ENCODE measurements at places on chromosomes 1 and 21. TPM values are rescaled to one million over a fixed set of nuclear protein-coding genes. Genes with fewer than 3 reads are reported as not detected.

SPATA6 gene
- 2.1 TPM for polyA plus RNA-seq

- DNase-seq: no peak
These were observed 959.5 kb upstream of the ADGRL2 start for GRCh38 chr1:80841261-80841660.

- DNase-seq: no peak
These were observed 103.0 kb downstream of the KIAA0319L start for GRCh38 chr1:35454176-35454575.

BNIPL gene
- polyA plus RNA-seq: 0.51 TPM

BSDC1 gene
- polyA plus RNA-seq: 22.7 TPM

GRCh38 chr1:11482198-11482597, 3.2 kb downstream of the DISP3 start:
- DNase-seq: no peak

DNA sequence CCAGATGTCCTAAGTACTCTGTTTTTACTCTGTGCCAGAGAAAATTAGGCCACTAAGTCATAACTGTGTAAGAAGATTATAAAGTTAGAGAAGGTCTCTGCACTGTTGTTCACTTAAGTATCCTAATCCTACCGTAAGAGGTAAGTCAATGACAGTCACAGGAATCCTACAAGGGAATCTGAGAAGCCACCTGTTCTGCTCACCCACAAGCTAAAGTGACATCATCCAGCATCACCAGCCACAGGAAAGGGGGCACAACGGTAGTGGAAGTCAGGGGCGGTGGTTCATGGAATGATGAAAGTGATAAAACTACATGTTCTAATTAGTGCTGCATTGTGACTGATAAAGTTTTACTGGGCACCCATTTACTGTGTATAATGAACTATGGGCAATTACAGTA, 92.7 kb downstream of the PLD5 start:
- no peak for DNase-seq

- no peak for DNase-seq
These were observed 105.6 kb downstream of the PTPRU start for GRCh38 chr1:29341936-29342335.

DNA sequence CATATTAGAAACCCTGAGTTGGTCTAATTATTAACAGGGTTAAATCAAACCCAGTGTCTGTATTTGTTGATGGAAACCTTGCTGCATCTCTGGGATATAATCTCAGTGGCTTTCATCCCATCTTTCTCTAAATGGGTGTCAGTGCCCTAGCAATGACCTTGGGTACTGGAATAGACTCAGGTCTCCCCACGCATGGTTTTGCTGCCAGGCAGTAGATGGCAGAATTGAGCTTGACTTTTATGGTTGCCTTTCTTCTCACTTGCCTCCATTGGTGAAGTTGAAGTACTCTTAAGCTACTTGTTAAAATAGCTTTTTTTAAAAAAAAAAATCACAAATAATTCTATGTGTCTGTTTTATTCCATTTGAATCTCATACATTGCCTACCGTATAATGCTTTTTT, 81.8 kb upstream of the HMCN1 start:
- peak; percentile 53 for DNase-seq

DNA sequence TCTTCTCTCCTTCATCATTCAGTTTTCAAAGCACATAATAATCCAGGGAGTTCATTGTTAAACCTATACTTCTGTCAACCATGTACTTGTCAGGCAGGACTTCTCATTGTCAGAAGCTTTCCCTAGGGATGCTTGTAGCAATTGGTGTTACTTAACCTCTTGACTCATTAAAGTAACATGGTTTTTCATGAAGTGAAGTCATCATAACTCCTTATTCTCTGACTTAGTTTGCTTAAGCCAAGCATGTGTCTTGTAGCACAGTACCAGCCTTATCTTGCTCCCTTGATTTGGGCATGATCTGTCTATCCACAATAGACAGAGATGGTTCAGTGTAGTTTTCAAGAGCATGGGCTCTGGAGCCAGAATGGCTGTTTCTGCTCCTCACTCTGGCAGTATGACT, 45.3 kb downstream of the LRIG2 start:
- no peak for DNase-seq

ADGRL2 gene
- 10.8 TPM for polyA plus RNA-seq

FMO2 gene
- not detected for polyA plus RNA-seq

- no peak for DNase-seq
These were observed 41.8 kb downstream of the CRYAA start for GRCh38 chr21:43210454-43211071.

DNA sequence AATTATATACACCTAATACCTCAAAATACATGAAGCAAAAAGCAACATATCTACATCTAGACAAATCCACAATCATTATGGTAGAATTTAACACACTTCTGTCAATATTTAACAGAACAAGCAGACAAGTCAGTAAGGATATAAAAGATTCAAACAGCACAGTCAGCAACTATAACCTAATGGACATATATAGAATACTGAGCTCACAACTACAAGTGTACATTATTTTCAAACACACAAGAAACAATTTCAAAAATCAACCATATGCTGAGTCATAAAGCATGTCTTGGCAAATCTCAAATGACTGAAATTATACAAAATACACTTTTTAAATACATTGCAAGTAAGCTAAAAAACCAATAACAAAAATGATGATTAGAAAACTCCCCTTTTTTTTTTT, 178.0 kb downstream of the TOMM20 start:
- no peak for DNase-seq

GRCh38 chr1:213366141-213366831, 315.2 kb downstream of the RPS6KC1 start:
- no peak for DNase-seq

DNA sequence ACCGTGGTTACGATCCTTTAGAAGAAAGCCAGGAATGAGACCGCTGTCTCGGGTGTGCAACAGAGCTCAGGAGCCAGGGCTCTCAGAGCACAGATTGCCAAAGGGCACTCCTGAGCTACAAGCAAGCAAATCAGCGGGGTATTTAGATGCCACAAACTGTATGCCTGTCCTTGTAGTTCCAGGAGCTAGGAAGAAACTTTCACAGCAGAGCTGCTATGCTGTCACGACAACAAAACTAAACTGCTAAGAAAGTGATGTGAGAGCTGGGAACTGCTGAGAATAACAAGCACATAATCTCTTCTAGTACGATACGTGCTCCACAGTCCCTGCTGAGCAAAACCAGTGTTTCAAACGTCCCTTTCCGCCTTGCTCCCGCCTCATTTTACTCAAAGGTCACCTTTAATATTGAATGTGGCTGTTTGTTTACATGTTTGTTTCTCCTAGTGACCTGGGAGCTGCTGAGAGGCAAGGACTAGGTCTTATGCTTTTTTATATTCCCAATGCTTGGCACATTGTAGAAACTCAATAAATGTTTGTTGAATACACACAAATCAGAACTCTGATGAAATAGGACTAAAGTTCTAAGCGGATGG, 14.7 kb downstream of the GREM2 start:
- peak; percentile 14 for DNase-seq

DNA sequence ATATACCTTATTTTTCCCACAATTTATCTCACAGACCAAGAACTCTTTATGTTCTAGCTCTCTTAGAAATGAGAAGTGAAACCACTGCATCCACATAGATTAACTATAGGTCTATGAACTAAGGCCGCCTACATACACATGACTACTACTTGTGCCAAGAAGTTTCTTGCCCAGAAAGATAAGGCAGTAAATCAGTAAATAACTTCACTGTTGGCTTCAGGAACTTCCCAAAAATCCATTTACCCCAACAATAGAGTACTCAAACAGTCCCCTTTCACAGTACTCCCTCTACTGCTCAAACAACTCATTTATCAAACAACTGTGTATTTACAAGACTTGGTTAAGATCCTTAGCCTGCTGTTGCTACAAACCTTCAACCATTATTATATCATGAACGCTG, 96.5 kb downstream of the NME7 start:
- no peak for DNase-seq

DNA sequence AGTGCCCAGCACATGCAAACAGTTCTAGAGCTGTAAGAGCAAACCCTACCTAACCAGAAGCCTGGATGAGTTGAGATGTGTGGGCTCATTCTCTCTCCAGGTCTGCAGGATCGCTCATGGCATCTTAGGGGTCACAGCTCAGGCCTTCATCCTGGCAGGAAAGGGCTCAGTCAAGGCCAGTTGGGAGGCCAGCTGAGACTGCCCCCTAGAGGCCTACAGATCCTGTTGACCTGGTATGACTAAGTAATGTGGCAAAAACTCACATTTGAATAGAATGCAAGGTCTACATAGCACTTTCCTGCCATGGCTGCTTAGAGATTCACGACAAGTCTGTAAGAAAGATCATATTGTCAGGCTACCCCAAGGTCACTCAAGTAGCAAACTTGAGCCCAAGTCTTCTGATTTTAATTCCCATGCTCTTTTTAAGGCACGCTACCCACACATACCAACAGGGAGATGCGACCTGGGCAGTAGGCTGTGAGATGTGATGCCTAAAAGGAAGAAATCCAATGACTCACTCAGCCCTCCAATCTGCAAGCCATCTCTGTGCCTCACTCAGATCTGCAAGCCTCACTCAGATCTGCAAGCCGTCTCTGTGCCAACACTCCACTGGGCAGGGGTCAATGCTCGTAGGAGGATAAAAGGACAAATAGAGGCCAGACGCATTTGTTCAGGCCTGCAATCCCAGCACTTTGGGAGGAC, 5.1 kb upstream of the CAPN8 start:
- peak; percentile 68 for DNase-seq

KCNK2 gene
- 0.07 TPM for polyA plus RNA-seq

DNA sequence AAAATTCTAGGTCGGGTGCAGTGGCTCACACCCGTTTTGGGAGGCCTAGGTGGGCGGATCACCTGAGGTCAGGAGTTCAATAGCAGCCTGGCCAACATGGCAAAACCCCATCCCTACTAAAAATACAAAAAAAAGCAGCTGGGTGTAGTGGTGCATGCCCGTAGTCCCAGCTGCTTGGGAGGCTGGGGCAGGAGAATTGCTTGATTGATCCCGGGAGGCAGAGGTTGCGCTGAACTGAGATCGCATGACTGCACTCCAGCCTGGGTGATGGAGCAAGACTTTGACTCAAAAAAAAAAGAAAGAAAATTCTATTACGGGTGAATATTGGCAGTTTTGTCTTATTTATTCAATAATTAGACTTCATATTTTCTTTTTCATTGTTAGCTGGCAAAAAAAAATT, 62.1 kb downstream of the SNX7 start:
- no peak for DNase-seq

PRAMEF5 gene
- polyA plus RNA-seq: not detected

GRCh38 chr1:82059959-82060358, 259.2 kb downstream of the ADGRL2 start:
- DNase-seq: no peak

LRRC3 gene
- 1.1 TPM for polyA plus RNA-seq

FCER1G gene
- polyA plus RNA-seq: not detected

DNA sequence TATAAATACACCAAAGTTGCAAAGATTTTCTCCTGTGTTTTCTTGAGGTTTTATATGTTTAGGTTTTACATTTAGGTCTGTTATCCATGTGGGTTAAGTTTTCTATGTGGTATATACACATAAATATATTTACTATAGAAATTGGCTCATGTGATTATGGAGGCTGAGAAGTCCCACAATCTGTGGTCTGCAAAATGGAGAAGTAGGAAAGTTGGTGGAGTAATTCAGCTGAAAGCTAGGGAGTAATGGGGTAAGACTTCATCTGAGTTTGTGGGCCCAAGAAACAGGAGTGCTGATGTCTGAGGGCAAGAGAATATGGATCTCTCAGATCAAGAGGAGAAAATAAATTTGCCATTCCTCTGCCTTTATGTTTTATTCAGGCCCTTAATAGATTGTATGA, 146.0 kb downstream of the GPATCH2 start:
- DNase-seq: no peak

DNA sequence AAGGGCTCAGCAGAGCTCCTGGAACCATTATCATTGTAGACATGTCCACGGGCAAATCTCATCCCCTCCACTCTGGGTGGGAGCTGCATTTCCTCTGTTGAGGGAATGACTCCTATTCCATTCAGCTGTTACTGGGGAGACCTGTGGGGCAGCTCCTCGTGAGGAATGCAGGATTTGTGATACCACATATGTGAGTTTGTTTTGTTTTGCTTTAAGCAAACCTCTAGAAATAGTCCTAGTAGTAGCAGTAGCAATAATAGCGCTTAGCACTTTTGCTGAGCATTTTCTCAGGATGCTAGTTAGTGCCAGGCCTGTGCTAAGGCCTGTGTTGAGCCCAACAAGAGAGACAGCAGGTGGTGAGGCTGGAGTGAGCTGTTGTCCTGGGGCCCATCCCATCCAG, 10.8 kb downstream of the OLIG1 start:
- no peak for DNase-seq

- no peak for DNase-seq
These were observed 56.8 kb upstream of the PDE9A start for GRCh38 chr21:42596657-42597056.

DNA sequence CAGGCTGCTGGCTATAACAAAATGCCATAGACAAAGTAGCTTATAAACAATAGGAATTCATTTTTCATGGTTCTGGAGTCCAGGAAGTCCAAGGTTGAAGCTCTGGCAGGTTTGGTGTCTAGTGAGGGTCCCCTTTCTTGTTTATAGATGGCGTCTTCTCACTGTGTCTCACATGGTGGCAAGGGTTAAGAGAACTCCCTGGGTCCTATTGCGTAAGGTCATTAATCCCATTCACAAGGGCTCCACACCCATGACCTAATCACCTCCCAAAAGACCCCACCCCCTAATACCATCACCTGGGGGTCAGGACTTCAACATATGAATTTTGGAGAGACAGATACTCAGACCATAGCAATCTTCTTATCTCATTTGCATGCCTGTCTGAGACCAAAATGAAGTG, 108.9 kb upstream of the USP25 start:
- no peak for DNase-seq

GRCh38 chr1:52186449-52186848, 44.6 kb downstream of the ZFYVE9 start:
- DNase-seq: no peak

S100A9 gene
- 3.1 TPM for polyA plus RNA-seq

PODN gene
- not detected for polyA plus RNA-seq

GRCh38 chr1:230821346-230821745, 47.0 kb downstream of the C1orf198 start:
- no peak for DNase-seq

- DNase-seq: no peak
These were observed 108.8 kb downstream of the KIAA0319L start for GRCh38 chr1:35448344-35448801.

- DNase-seq: no peak
These were observed 974 bp downstream of the ACTN2 start for GRCh38 chr1:236687273-236687672.

DNA sequence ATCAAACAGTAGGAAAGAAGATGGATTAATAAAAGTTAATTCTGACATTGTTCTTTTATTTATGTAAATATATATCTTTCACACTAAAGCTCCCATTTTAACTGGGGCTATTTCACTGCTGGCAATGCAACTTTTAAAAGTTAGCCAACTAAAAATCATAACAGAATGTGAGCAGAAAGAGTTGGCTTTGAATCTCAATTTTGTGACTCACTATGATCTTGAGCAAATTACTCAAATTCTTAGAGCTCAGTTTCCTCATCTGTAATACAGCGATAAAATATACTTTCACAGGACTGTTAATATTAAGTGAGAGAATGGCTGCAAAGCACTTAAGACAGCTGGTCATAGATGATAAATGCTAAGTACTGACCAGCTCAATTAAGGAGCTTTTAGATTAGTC, 10.8 kb downstream of the EFCAB14 start:
- no peak for DNase-seq

GRCh38 chr1:156475568-156476500, 24.7 kb downstream of the MEF2D start:
- DNase-seq: no peak

- DNase-seq: no peak
These were observed 112.2 kb upstream of the COL6A1 start for GRCh38 chr21:45869121-45870007.

GRCh38 chr1:6867321-6867720, 82.1 kb downstream of the CAMTA1 start:
- no peak for DNase-seq

Data from A549 (cell line).